Activated naive CD4-positive, alpha-beta T cell treated with anti-CD3 and anti-CD28 coated beads for 36 hours (primary cell): ENCODE measurements at places on chromosomes 1 and 21.

DNA sequence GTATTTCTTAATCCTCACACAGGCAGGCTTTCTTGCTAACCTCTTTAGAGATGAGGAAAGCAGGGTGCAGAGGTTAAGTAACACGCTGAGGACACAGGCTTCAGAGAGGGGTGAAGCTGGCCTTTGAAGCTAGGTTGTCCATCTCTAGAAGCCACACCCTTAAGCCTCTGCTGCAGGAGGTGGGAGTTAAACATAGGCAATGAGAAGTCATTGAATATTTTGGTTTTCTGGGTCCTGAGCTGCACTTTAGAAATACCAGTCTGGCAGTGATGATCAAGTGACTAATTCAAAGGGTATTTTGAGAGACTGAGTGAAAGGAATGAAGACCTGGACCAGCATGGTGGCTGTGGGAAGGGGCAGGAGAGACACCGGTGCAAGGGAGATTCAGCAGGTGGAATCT is 9.9 kb downstream of the KCNJ15 start:
- DNase-seq, result no peak

GRCh38 chr21:43916691-43917514 is 51.9 kb downstream of the AGPAT3 start:
- peak; percentile 77 for DNase-seq

DNA sequence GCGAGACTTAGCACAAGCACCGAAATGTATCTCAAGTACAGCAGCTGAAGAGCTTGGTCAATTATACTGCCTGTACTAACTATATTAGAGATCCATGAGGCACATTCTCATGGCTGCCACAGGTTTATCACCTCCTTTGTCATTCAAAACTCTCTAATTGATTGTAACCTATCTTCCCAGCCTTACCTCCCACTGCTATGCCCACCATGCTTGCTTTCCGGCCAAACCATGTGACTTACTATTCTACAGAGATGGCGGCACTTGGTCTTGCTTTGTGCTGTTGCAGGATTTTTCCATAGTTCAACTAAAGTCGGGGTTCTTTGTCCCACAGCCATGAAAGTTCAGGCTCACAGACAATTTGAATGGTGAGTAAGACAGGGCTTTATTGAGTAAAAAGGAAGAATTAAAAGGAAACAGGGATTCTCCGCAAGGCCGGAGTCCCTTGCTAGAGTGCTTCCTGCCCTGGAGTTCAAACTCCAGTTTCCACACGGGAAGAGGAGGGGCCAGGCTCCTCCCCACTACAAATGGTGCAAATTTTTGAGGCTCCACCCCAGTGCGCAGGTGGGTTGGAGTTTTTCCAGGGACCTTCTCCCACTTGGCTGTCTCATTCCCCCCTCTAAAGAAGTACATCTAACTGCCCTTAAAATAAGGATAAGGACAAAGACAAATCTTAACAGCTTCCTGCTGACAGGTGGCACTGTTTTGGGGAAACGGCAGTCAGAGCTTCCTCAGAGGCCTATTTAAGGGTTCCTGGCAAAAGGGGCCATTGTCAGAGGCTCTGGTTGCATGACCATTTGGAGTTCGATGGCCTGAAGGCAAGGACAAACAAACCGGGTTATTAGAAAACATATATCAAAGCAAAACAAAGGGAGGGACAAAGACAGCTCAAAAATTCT is 28.7 kb downstream of the FMO2 start:
- DNase-seq, result no peak

- DNase-seq, result no peak
These were observed 230.0 kb upstream of the C1orf174 start for GRCh38 chr1:4130096-4130495.

DNA sequence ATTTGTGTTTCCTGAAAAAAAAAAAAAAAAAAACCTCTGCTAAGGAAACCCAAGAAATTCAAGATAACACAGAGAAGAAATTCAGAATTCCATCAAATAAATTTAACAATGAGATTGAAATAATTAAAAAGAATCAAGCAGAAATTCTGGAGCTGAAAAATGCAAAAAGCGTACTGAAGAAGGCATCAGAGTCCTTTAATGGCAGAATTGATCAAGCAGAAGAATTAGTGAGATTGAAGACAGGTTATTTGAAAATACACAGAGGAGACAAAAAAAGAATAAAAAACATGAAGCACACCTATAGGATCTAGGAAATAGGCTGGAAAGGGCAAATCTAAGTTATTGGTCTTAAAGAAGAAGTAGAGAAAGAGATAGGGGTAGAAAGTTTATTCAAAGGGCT is 38.2 kb downstream of the NME7 start:
- no peak for DNase-seq

- no peak for DNase-seq
These were observed 61.9 kb upstream of the RGS1 start for GRCh38 chr1:192513697-192514096.

GRCh38 chr1:206551296-206551985 is 44.1 kb downstream of the RASSF5 start:
- DNase-seq, result no peak

- no peak for DNase-seq
These were observed 663.7 kb downstream of the PTPRC start for GRCh38 chr1:199302554-199302953.

DNA sequence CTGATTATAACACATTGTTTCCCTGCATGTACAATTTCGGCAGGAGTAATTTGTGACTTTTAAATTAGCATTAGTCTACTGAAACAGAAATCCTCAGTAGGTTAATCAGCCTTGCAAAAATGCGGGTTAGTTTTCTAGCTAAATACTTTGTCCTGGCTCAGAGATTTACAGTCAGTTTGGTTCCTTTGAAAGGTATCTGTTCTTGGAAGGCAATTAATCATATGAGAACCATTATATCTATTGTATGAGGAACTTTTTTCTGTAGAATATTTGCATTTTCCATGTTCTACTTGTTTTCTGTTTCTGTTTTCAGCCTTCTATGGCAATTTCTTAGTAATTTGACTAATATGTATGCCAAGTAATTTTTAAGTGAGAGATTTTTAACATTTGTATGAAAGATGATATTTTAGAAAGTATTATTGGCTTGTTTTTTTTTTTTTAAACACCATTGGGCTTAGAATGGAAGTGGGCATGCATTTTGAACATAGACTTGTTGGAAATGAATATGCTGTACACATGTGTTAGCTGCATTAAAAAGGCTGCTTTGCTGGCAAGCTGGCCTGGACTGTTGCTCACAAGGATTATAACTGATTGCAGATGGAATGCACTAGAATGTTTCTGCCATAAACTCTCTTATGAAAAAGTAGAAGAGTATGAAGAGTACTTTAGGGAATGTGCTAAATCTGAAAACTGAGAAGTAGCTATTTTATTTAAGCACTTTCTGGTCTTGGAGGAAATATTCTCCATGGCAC is 26.2 kb downstream of the KIF1B start:
- DNase-seq, result no peak

GRCh38 chr21:25955646-25956045 is 214.9 kb downstream of the APP start:
- DNase-seq, result no peak

DNA sequence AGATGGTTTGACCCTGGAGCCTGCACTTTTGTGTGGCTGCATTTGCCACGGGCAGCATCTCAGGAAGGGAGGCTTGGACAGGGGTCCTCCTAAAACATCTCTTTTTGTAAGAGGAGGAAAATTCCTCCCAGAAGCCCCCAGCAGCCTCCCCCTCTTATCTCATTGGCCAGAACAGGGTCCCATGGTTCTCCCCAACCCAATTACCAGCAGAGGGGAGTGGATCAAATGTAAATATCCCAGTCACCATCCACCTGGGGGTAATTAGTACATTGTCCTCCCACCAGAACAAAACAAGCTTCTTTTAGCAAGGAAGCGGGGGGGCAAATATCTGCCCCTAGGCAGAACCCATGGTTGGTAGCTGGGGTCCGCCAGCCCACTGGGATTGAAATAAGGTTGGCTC is 44.7 kb upstream of the TENT5B start:
- no peak for DNase-seq

DNA sequence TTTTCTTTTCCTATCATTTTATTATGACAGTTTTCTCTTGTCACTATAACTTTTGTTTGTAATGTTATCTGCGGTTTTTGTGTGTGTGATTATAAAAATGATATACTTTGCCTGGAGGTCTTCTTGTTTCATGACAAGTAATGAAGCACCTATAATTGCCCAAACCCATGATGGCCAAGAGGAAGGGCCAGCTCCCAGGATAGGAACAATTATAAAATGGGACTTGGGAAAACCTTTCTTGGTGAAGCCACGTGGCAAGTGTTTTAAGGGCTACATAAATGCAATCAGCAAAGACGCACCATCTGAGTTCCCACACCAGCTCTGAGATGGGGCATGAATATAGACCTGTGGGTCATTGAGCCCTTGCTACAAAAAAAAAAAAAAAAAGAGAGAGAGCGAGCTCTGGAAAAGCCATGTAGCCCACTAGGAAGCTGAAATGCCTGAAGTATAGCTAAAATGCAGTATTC is 462.6 kb upstream of the RUNX1 start:
- DNase-seq, result no peak

GRCh38 chr1:116396769-116397168 is 23.7 kb downstream of the ATP1A1 start:
- DNase-seq, result no peak

GRCh38 chr1:159924025-159924790 is 1.1 kb downstream of the TAGLN2 start:
- DNase-seq, result peak; percentile 79

GRCh38 chr21:28875078-28875477 is 117.6 kb downstream of the LTN1 start:
- no peak for DNase-seq

DNA sequence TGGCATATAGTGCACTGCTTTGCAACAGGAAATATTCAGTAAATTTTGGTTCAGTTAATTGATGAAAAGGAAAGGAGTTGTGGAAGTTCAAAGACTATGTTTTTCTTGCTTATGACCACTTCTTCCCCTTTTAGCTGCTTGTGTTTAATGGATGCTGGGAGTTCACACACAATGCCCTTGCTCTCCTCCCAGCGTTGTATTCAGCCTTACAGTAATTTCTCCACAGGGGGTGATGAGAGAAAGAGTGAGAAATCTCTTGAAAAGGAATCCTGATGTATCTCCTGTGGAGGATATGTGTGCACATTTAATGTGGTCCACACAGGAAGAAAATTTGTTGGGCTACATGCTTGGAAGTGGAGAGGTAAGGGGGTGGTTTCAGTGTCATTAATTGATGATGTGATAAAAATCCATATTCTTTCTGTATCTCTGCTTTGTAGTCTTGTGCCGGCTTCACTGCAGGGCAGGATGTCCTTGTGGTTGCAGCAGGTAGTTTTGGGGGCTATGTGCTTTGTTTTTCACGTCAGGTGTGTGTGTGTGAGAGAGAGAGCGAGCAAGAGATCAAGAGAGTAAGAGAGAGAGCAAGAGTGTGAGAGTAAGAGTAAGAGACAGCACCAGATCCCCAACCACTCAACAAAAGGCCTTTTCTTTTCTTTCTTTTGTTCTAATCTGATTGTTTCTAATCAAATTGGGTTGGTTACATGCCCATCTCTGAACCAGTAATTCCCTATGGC is 204.4 kb downstream of the RWDD3 start:
- DNase-seq, result no peak

- DNase-seq, result no peak
These were observed 267.5 kb upstream of the RAB4A start for GRCh38 chr1:229003233-229004031.

- DNase-seq, result no peak
These were observed 75.0 kb downstream of the CLIC6 start for GRCh38 chr21:34743831-34744230.

DNA sequence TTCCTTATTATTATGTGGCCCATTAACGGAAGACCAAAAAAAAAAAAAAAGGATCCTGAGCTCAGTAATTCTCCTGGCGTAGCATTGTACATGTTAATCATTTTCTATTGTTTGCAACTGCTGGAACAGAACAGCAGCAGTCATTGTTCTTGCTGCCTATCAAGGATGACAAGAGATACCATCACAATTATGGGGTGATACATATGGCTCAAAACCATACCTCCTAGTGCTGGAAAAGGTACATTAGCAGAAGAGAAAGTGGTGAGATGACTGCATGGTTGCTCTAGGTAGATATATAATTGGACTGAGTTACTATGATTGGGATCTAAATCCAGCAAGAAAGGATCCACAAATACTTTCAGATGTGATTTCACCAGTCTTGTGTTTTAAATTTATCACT is 13.3 kb upstream of the TLR5 start:
- DNase-seq, result no peak

GRCh38 chr1:145758116-145758515 is 38.8 kb downstream of the CD160 start:
- DNase-seq, result no peak

DNA sequence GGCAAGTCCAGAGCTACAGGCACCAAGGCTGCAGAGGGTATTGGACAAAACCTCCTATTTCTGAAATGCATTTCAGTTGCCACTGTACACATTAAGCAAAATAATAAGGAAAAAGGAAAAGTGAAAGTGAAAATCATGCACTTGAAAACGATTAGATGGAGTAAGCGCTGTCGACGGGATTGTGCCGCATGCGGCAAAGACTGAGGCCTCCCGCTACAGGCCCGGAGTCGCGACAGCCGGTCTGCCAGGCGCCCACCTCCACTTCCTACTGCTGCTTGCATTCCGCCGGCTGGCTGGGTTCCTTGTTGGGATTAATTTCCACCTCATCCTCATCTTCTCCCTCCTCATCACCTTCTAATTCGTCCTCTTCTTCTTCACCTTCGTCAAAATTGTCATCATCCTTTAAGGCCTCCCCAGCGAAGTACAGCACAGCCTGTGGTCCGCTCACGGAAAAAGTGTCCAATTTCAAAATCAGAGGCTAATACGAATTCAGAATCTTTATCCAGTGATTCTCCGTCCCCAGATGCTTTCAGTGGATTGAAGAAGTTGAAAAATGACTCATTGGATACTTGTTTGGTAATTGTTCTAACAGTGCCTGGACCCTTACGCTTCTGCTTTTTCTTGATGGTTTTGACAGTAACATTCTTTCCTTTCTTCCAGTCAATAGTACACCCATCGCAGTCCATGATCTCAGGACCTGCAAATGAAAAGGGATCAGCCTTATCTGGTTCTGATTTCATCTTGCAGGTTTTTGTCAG is 38.0 kb downstream of the CD58 start:
- no peak for DNase-seq

DNA sequence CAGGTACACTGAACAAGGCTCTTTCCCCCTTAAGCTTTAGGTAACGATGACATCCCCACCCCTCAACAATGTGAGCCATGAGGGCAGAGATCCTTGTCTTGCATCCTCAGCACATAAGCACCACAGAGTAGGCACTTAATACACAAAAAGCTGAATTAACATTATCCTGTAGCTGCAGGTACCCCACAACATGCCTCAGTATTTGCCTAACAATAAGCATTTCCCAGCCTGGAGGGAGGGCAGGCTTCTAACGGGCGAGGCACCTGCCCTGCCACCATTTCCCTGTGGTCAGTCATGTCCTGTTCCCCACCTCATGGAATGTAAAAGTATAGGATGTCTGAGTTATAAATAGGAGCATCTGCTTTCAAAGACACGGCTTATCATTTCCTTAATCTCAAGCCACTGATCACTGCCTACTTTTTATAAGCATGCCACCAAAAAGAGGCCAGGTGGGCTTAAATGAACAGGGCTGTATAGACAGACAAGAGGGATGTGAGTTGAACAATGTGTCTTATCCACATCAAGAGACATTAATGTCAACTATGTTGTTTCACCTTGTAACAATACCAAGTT is 3.4 kb downstream of the CAPZB start:
- DNase-seq, result no peak

- DNase-seq, result no peak
These were observed 6.5 kb upstream of the C1orf146 start for GRCh38 chr1:92211166-92211565.
